ENCODE measurements at places on chromosomes 4 and X.

- no peak for DNase-seq
Measured at GRCh38 chrX:77442728-77443127, 4.5 kb upstream of the FGF16 start.

DNA sequence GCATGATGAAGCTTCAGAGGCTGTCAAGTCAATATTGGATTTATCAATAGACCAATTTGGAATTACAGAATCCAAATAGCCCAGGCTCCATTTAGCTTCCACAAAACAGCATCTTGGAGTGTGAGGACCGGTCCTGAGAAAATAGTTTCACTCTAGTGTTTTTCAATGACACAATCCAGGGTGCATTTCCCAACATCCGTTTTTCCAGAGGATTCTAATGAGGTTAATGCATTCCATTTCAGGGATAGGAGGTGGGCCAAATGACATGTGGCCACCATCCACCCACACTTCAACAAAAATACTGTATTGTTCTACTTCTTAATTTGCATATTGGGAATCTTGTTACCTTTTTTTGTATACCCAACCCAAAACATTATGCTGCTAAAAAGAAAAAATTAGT lies 229.8 kb upstream of the LDB2 start:
- no peak for DNase-seq

DNA sequence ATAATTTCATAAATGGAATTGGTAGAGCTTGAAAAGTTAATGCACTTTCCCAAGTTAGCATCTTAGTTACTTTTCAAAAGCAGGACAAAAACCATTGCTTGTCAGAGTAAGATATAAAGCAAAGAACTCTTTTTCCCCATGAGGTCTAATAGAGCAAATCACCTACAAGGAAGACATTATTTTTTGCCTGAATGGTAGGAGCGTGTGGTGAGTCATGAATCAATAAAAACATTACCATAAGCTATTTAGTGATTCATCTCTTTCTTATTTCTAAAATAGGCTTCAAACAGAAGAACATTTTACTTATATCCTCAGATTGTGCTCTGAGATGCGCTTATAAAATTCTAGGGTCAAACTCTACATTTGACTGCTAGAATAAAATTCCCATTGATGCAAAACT lies 109.4 kb upstream of the GPRIN3 start:
- DNase-seq: no peak

DNA sequence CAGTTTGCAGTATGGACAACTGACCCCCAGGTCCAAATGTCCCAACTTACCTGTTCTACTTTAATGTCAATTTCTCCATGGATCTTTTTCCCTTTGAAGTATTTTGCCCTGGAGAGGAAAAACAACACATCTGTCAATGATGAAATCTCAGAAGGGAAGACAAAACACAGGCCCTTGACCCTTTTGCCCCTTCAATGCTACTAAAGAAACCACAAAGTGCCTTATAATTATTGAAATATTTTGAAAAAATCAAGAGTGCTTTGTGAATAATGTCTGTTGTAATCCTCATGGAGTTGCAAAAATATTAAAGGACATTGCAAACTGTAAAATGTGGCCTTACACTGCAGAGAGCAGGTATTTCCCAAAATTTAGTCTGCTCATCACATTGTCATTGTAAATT lies 12.6 kb downstream of the SYN1 start:
- no peak for DNase-seq

- DNase-seq: no peak
Measured at GRCh38 chr4:44016570-44017421, 431.8 kb downstream of the KCTD8 start.

DNA sequence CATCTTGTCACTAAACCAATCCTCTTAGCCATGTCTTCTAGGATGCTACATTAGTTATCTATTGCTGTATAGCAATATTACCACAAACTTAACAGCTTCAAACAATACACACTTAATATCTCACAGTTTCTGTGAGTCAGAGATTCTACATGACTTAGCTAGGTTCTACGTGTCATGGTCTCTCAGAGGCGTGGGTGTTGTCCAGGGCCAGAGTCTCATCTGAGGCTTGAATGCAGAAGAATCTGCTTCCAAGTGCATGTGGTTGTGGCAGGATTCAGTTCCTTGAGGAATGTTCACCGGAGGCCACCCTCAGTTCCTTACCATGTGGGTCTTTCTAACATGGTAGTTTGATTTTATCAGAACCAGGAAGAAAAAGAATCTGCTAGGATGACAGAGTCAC lies 26.4 kb downstream of the PPP1R2C start:
- DNase-seq: no peak

GRCh38 chr4:173748353-173748752 lies 218.3 kb upstream of the HAND2 start:
- DNase-seq: no peak

GRCh38 chr4:36772154-36772516 lies 472.4 kb upstream of the NWD2 start:
- no peak for DNase-seq

DNA sequence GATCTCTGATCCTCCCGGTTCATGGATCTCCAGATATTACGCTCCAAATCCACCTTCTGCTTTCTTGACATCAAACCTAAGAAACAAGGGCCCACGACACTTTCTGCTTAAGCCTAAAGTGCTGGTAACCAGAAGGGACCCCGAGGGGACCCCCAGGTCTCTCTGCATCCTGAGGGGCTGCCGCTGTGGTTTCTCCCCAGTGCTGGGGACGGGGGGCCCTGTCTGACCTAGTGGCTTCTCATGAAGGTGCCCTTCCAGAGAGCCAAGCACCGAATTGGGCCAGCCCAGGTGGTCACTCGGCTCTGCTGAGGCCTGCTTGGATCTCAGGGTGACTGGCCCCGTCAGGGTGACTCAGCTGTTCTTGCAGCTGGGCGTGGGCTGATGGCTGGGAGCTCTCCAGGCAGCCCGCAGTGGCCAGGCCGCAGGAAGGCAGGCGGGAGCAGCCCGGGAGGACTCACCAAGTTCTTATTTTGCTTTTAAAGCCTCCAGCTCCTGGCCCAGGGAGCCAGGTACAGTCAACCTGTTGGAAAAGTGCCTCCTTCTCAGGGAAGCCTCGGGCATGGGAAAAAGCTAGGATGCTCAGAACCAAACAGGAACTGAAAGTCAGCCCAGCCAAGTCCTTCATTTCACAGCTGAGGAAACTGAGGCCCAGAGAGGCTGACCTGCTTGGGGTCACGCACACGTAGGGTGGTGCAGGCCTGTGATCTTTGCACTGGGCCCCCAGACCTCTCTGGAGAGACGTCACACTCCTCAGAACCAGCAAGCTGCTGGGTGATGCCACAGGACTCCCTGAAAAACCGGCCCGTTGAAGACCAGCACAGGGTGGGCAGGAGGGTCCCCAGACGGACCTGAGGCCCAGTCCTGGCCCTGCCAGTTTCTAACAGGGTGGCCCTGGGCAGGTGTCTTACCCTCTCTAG lies 16.7 kb downstream of the BLOC1S4 start:
- DNase-seq: no peak

DNA sequence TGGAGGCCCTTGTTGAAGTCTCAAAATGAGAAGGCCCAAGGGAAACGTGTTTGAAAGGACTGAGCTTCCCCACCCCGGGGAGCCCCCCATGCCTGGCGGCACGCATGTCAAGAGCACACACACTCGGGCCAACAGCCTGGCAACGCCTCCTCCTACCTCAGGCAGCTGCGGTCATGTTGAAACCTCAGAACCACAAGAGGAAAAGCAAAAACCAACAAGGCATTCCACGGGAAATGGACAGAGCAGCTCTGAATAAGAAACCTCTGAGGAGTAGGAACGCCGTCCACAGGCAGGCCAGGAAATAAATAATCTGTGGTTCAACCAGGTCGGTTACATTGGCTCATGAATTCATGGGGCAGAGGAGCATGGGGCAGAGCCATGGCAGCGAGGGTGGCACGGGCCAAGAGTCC lies 95.7 kb upstream of the AFAP1 start:
- DNase-seq: peak; percentile 28

GRCh38 chrX:46759645-46759974 lies 692 bp upstream of the SLC9A7 start:
- no peak for DNase-seq

- DNase-seq: peak; percentile 91
Measured at GRCh38 chr4:6873792-6874461, 35.7 kb upstream of the TBC1D14 start.

All from activated naive CD4-positive, alpha-beta T cell treated with anti-CD3 and anti-CD28 coated beads for 36 hours (primary cell).